Cortex of kidney (tissue), 1 donor: ENCODE measurements at places on chromosomes 16 and 17.

DNA sequence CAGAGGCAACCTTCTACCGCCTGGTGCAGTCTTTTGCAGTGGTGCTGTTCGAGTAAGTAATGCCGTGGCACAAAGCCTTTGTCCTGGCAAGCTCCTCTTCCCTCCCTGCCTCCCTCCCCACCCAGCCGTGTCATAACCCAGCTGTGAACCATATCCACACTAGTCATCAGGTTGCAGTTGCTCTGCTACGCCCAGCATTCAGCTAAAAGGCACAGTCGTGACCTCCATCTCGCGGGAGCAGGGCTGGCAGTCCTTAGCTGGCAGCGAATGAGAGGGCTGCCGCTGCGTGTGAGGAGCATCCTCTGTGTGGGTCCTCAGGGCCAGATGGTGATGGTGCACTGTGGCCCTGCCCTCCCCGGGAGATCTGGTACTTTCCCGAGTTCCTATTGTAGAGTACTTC, 39.3 kb downstream of the CIBAR2 start:
- DNase-seq = no peak

DNA sequence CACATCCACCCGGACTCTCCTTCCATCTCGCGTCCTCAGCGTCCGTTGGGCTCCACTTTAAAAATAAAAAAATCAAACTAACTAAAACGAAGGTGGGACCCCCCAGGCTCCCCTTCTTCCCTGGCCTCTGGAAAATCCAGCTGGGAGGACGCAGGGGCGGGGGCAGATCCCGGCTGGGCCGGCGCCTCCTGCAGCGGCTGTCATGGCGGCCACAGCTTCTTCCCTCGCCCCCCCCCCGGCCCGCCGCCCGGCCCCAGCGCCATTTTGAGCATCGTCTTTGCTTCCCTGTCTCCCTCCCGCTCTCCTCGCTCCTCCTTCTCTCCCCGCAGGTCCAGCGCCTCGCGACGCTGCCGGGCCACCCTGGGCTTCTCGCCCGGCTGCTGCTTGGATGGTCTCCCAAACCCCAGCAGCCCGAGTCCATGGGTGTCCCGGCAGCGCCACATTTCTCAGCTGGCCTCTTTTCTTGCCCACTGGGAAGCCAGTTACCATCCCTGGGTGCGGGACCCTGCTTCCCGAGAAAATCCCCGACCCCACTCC, 3.3 kb downstream of the HOXB2 start:
- peak; percentile 28 for DNase-seq

DNA sequence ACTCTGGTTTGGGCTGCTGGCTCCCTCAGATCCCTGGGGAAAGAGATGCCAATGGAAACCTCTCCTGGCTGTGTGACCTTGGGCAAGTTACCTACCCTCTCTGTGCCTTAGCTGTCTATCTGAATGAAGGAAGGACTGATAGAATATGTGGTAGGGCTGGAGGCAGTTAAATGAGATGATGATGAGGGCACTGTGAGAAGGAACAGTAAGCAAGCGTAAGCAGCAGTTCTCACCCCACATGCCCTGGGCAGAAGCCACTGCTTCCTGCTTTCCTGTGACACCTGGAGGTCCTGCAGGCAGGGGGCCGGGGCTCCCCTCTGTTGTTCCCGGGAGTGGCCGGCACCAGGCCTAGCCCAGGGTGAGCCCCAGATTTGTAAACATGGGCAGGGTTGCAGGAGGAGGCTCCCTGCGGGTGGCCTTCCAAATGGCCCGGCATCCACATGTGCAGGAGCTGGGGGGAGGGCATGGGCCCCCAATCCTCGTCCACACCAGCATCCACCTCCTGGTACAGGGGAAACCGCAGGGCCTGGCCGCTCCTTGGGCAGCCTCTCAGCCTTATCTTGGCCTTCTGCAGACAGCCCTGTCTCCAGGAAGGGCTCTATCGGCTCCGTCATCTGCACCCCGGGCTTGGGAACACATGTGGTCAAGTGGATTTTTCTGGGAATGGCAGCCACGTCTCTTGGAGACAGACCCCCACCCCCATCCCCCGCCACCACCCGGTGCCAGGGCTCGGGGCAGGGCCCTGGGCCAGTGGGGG, 235.6 kb upstream of the GSE1 start:
- no peak for DNase-seq

DNA sequence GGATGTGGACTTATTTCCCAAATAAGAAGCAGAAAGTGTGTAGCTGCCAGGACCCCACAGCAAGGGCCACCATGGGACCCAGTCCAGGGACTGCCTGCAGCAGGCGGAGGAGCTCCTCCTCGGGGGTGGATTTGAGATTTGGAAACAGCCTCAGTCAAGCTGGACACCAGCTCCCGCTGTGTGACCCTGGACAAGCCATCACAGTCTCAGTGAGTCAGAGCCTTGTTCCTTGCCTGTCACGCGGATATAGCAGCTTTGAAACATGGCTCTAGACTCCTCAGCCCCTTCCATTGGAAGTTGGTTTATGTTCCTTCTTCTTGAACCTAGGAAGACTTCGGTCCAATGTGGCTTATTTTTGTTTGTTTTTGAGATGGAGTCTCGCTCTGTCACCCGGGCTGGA, 12.5 kb upstream of the DPEP1 start:
- no peak for DNase-seq
